Breast epithelium (tissue), 4 donors: ENCODE measurements at places on chromosomes 3 and 15.

DNA sequence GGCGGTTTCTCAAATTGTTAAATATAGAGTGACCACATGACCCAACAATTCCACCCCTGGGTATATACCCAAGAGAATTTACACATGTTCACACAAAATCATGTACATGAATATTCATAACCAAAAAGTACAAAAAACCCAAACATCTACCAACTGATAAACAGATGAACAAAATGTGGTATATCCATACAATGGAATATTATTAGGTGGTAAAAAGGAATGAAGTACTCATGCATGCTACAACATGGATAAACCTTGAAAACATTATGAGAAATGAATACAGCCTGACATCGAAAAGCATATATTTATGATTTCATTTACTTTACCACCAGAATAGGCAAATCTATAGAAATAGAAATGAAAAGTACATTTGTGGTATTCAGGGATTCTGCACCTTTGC lies 7.4 kb downstream of the PLCB2 start:
- no peaks in the 10 kb centered on the region for H3K36me3 ChIP-seq
- no peaks in the 10 kb centered on the region for H3K27me3 ChIP-seq
- no peak overlapping the region for H3K4me3 ChIP-seq
- H3K27ac ChIP-seq: no peak overlapping the region

DNA sequence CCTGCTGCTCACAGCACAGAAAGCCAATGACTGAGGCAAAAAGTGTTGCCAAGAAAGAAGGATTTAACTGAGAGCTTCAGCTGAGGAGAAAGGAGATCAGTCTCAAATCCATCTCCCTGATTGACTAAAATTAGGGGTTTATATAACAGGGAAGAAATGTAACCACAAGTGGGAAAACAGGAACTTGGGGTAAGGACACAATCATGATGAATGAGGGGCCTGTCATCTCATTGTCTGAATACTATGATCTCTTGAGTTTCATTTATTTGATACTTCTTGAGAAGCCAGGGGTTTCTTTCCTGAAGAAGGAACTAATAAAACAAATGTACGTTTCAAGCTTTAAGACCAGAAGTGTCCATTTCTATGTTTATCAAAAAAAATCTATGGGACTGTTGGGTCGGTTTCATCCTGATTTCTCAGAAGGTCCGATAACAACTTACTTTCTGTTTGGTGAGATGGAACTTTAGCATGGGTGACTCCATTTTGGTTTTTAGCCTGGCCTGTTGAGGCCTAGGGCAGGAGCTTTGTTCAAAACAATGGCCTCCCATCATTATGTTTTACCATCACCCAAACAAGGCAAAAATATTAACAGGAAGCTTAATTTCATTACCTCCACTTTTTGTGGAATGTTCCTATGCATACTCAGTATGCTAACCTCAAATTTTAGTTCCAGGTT lies 76.6 kb upstream of the PIAS1 start:
- no peak overlapping the region for H3K27ac ChIP-seq
- H3K36me3 ChIP-seq: no peaks in the 10 kb centered on the region
- no peak overlapping the region for H3K4me3 ChIP-seq
- no peaks in the 10 kb centered on the region for H3K27me3 ChIP-seq
- H3K4me1 ChIP-seq: no peaks in the 10 kb centered on the region
- DNase-seq: no peak

GRCh38 chr3:189534531-189534930 lies 96.7 kb upstream of the TP63 start:
- H3K36me3 ChIP-seq: no peaks in the 10 kb centered on the region
- no peak overlapping the region for H3K27ac ChIP-seq
- no peaks in the 10 kb centered on the region for H3K27me3 ChIP-seq

DNA sequence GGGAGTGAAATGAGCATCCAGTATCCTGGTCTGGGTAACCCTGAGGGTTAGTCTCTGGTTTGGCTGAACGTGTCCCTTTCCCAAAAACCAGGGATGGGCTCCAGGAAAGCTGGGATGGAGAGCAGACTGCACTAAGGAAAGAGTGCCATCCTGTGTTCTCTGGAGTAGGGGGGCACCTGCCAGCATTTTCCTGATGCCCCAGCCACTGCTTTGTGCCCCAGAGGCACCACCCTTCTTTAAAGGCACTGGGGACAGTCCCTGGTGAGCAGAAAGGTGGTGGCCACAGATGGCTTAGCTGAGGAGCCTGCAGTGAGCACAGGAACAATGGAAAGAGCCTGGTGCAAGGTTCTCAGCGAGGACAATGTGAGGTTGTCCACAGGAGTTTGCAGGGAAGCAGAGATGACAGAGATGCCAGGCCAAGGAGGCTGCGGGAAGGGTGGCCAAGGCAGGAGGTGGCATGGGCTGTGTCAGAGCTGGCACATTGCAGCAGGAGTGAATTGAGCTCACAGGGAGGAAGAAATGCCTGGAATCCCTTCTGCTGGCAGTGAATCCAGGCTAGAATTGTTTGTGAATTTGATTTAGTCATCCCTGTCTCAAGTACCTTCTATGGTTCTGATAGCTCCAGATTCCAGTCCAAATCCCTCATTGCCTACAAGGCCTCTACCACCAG lies 39.9 kb downstream of the AMOTL2 start:
- H3K4me1 ChIP-seq: peaks cover 27% of the 10 kb centered on the region
- no peaks in the 10 kb centered on the region for H3K27me3 ChIP-seq
- H3K27ac ChIP-seq: peak overlapping the region; percentile 77

- H3K4me3 ChIP-seq: no peak overlapping the region
- no peaks in the 10 kb centered on the region for H3K4me1 ChIP-seq
- no peak overlapping the region for H3K27ac ChIP-seq
- no peak for DNase-seq
- H3K27me3 ChIP-seq: no peaks in the 10 kb centered on the region
Observed at GRCh38 chr3:175612487-175613196, 753.5 kb downstream of the NAALADL2 start.

- H3K36me3 ChIP-seq: no peaks in the 10 kb centered on the region
- peak; percentile 62 for DNase-seq
- H3K27me3 ChIP-seq: no peaks in the 10 kb centered on the region
- no peaks in the 10 kb centered on the region for H3K4me1 ChIP-seq
Observed at GRCh38 chr3:194046995-194047645, 88.8 kb upstream of the HES1 start.
